ENCODE measurements at places on chromosomes 2 and 18.

- no peak for DNase-seq
These were observed 58.4 kb upstream of the ACKR3 start for GRCh38 chr2:236511266-236511665.

DNA sequence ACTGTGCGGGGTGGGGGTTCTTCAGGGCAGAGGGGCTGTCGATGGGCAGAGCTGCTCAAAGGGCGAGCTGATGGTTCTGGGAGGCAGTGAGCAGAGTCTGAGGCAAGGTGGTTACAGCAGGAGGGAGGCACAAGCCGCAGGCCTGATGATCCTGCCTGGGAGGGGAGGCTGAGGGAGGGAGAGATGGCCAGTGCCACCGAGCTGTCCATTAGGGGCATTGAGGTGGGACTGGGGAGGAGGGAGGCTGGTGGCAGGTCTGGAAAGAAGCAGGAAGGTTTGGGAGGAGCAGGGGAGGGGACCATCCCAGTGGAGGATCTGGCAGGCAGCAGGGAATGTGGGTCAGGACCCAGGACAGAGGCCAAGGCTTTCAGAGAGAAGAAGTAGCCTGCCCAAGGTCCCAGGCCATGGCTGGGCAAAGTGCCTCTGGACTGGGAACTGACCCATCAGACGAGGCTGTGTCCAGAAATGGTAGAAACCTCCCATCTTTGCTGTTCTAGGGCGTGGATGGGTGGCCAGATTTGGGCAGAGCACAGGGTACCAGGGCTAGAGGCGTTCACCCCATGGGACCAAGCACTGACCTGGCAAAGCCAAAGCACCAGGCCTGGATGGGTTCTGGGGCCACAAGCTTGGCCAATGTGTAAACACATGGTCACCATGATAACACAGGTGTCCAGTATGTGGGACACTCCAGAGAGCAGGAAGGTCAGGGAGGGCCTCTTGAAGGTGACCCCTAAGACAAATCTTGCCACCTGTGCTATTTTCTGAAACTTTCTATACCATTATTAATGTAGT is 55.5 kb downstream of the INHBB start:
- no peak for DNase-seq

DNA sequence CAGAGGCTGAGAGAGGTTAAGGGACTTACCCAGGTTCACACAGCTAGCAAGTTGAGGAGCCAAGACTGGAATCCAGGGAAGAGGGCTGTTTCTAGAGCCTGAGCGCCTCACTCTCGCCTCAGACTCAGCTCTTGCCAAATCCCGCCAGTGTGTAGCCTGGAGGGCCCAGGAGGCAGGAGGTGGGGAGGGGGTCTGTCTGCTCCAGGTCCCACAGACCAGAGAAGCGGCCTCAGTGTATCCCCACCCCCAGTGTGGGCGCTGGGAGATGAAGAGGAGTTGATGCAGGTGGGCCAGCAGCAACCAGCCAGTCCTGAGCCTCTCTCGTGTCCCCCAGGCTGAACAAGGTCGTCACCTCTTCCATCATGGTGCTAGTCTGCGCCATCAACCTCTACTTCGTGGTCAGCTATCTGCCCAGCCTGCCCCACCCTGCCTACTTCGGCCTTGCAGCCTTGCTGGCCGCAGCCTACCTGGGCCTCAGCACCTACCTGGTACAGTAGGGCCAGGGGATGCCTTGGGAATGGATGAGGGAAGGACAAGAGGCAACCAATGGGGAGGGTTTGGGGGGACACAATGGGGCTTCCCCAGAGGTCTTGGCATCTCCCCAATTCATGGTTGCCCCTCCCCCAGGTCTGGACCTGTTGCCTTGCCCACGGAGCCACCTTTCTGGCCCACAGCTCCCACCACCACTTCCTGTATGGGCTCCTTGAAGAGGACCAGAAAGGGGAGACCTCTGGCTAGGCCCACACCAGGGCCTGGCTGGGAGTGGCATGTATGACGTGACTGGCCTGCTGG is 5.2 kb upstream of the CTDSP1 start:
- DNase-seq = no peak

DNA sequence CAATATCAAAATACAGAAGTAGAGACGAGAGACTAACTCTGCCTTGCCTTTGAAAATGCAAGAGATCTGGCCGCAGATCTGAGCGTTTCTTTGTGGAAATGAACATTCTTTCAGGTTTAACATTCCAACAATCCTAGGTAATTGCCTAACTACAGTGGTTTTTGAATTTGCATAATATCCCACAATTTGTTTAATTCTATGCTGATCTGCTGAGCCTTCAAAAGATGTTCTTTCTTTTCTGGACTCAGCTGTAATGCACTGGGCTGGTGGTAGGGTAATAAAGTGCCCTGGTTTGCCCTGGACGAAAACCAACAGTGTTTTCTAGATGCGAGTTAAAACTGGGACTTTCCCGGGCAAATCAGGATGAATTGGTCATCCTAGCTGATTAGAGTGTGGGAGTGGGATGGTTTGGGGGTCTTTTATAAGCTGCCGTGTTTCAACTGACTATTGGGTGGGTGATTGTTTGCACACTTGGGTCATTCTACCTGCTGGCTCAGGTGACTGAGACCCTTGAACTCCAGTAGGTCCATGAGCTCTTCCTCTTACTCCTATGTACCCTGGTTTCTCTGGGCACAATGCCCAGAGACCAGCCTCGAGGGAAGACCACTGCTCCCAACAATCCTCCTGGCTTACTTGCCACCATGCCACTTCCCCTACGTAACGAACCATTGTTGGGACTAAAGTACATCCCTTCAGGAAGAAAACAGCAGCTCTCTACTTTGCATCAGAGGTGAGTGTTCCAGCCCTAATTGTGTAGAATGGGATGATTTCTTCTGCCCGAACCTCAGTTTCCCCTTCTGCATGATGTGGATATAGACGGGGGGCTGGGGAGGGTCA is 3.4 kb upstream of the PAX8 start:
- DNase-seq = no peak

GRCh38 chr2:238149841-238150572 is 8.8 kb upstream of the ERFE start:
- no peak for DNase-seq

DNA sequence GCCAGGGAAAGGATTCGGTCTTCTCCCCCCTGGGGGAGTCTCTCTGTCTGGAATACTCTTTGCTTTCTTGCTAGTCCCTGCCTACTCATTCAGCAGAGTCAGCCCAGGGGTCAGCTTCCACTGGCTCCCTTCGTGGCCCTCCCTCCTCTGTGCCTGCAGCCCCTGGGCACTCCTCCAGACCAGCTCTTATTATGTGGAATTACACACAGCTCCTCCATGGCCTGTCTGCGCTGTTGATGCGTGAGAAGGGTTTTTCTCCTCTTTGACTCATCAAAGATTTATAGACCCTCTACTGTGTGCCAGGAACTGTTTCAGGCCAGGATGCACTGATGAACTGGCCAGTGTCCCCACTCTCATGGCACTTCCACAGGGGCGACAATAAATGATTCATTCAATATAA is 44.4 kb downstream of the ST8SIA5 start:
- DNase-seq = no peak

GRCh38 chr2:239002591-239002953 is 154.7 kb downstream of the TWIST2 start:
- DNase-seq = no peak

DNA sequence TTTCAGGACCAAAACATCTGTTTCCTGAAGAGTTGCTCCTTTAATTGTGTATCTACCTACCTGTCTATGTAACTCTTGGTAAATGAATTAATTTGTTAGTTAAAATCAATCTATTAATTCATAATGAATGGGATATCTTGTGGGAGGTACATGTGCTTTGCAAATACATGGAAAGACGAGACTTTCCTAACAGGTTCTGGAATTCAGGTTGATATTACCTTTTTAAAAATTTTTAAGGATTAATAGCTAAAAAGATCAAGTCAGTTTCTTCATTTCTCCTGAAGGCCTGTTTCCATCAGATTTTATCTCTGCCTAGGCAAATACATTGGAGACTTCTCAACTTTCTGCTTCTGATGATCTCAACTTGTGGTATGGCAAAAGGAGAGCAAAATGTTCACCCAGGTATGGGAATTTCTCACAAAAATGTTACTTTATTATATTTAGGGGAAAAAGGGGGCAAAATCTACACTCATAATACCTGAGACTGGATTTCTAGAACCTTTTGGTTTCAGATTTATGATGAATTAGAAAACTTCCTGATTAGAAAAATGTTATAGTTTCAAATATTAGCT is 7.4 kb downstream of the TFPI start:
- no peak for DNase-seq

DNA sequence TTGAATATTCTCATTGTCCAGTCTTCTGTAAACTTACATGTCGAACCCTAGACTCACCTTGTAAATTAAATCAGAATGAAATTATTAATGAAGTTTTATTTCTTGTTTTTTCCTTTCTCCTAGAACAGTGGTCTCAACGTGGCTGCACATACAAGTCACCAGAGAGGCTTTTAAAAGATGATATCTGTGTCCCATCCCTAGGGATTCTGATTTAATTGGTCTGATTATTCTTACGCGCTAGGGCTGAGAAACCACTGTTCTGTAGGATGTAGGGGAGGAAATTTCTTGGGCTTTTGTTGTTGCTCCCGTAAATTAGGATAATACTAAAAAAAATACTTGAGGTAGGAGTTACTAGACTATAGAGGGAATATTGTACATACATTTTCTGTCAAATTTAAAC is 32.1 kb downstream of the PPM1B start:
- DNase-seq = no peak

DNA sequence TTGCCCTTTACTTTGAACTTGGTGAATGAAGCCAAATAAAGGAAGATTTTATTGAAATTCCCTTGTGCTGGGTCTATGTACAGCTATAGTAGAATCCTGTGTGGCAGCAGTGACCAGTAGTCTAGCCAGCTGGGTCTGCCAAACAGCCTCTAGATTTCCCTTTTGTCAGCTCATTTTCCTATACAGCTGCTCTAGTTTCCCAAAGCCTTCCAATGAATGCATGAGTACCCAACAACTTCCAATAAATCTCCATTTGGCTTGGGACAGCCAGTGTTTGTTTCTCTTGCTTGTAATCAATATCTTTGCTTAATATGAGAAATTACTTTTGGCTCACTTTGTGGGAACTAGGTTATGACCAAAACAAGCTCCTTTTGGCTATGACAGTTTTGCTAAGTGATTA is 43.6 kb downstream of the SCN9A start:
- DNase-seq = no peak

GRCh38 chr18:25229920-25230319 is 122.0 kb downstream of the ZNF521 start:
- DNase-seq = no peak

- peak; percentile 4 for DNase-seq
These were observed 628 bp downstream of the GIGYF2 start for GRCh38 chr2:232697807-232698110.

GRCh38 chr18:79628416-79629248 is 51.0 kb upstream of the CTDP1 start:
- no peak for DNase-seq

- no peak for DNase-seq
These were observed 279.7 kb downstream of the MBD5 start for GRCh38 chr2:148300544-148300943.

DNA sequence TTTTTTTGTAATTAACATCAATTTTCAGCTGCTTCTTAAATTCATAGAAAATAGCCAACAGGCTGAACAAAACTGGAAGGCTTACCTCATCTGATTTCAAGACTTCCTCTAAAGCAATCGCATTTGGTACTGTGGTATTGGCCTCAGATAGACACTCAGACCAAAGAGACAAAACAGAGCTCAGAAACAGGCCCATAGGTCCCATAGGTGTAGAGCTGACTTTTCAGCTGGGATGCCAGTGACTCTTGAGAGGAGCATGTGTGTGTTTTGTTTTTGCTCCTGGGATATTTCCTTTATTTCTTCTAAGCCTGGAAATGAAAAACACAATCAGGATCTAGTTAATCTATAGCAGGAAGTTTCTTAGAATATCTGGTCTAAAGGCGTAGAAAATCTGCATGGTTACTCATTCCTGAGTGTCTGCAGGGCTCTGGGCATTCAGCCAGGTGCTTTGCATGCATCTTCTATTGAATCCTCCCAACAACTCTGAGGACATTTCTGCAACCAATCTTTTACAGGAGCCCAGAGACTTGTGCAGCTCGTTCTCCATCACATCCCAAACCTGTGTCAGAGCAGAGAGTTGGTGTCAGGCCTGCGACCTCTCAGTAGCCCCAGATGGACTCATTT is 190.8 kb downstream of the RTP5 start:
- DNase-seq = no peak

- DNase-seq = no peak
These were observed 20.5 kb upstream of the TET3 start for GRCh38 chr2:73964223-73964622.

- no peak for DNase-seq
These were observed 12.2 kb downstream of the RNASEH1 start for GRCh38 chr2:3545788-3546478.

DNA sequence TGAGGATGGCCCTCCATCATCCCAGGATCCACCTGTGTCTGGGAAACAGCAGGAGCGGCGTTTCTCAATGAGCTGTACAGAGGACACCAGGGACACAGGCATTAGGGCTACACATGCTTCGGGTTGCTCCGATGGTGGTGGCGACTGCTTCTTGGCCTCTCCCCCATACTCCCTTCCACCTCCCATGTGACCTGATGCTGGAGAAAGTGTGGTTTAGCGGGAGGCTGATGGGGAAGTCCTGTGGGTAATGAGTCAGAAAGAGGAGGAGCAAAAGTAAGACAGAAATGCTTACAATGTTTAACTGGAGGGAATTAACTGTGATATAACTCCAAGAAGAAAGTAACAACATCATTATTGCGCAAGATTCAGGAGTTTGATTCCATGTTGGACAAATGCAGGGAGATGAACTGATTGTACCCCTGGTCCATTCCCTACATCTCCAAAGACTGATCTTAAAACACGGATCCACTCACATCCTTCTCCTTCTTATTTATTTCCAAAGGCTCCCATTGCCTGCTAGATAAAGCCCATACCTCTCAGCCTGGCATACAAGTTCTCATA is 186.6 kb downstream of the NRP2 start:
- DNase-seq = peak; percentile 12

DNA sequence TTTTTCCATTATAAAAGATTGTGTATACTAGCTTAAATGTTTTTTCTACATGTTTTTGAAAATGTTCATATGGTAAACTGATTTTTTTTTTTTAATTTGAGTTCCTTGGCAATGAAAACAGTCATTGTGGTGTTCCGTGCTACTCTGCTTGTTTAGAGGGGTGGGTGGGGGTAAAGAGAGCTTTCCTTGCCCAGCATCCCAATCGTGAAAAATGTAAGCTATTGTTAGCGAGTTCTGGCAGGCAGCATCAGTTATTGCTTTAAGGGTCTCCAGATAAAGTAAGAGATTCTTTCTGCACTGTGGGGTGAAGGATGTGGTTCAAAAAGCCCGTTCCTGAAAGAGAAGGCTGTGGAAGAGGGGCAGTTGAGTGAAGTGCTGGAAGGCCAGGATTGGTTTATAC is 118.4 kb downstream of the TANC1 start:
- no peak for DNase-seq

Measured in activated CD8-positive, alpha-beta memory T cell treated with anti-CD3 and anti-CD28 coated beads for 48 hours (primary cell).